Frontal cortex (tissue), 4 donors: ENCODE measurements at places on chromosomes 2 and 18. TPM values are rescaled to one million over a fixed set of nuclear protein-coding genes. Genes with fewer than 3 reads are reported as not detected.

- DNase-seq, result no peak
These were observed 384.2 kb downstream of the DSC3 start for GRCh38 chr18:30658306-30658705.

DNA sequence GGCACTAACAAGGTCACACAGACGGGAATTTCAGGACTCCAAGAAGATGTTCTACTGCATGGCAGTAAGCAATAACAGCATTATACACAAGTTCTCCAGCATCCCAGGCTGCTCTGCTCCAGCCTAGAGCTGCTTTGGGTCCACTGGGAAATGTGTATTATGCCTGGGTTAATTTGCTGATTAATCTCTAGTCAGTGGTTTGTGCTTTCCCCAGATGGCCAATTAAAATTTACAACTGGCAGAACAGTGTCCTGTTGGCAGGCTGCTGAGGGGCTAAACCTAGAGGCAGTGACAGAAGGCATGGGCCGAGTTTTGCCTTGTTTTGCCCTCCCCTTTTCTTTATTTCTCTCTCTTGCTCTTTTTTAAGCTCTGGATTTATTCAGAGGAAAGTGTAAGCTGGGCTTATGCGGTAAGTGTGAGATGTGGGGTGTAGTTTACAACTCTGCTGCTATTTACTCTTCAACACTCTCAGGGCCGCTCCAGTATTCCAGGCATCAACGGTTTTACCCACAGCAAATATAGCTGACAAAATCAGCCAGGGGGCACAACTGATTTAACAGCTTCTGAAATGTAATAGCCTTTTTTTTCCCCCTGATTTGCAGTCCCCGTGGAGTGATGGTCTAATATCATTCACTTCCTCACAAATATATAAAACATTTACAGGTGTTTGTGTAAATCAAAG, 348.0 kb downstream of the GPD2 start:
- no peak for DNase-seq

DNA sequence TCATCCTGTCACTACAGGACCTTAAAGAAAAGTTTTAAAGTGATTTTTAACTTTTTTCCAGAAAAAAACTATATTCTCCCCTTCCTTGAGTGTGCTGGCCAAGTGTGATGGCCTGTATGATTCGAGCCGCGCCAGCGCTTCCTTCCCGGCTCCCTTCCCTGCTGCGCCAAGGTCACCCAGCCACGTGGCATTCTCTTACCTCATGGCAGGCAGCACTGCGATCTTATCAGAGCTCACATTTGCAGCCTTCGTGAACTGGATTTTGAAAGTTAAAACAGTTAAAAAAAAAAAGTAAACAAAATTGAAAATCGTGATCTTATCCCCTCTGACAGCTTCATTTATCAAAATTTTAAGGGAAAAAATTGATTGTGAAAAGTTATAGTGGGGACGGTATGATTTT, 279.8 kb downstream of the PTGR3 start:
- DNase-seq, result no peak

- DNase-seq, result peak; percentile 26
These were observed 44.4 kb downstream of the ST8SIA5 start for GRCh38 chr18:46712406-46712805.

DNA sequence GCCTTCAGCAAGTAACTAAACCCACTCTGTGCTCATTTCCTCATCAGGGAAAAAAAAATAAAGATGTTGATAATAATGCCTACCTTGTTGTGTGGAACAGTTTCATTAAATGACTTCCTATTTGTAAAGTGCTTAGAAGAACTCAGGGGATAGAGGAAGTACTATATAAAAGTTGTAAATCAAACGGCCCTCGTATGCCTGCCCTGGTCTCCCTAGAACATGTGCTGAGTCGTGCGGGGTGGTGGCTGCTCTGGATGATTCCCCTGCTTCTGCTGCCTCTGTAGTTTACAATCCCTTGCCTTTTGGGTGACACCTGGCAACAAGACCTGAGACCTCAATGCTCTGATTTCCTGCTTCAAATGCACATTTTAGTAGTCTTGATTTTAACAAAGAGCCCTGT, 170.0 kb downstream of the CERS6 start:
- no peak for DNase-seq

LRRTM1 gene
- total RNA-seq, result 11.4 TPM

DNA sequence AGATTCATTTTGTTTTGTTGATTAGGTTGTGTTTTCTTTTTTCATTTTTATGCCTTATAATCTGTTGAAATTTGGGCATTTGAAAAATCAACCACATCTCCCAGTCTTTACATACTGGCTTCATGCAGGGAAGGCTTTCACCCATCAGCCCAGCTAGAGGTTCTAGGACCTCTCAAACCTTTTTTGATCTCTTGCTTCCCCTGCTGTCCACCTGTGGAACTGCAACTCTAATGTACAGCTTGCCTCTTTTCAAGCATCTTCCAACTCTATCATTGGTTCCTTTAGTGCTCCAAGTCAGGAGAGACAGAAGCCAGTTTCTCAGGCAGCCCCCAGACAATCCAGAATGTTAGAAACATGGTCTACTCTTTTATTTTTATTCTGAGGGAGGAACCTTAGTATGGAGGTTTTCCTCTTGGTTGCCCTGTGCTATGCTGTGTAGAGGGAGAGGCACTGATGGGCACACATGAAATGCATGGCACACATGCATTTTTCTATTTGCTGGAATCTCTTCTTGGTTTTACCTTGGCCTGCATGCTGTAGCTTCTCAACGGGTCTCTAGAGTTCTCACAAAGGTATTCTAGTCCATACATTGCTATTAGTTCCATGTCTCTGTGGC, 107.2 kb upstream of the L3MBTL4 start:
- DNase-seq, result no peak

GRCh38 chr18:63316612-63317555, 2.7 kb downstream of the BCL2 start:
- no peak for DNase-seq

- DNase-seq, result peak; percentile 35
These were observed 13.4 kb downstream of the NOP58 start for GRCh38 chr2:202278944-202279343.

SLC9A4 gene
- under 0.01 TPM for total RNA-seq

DNA sequence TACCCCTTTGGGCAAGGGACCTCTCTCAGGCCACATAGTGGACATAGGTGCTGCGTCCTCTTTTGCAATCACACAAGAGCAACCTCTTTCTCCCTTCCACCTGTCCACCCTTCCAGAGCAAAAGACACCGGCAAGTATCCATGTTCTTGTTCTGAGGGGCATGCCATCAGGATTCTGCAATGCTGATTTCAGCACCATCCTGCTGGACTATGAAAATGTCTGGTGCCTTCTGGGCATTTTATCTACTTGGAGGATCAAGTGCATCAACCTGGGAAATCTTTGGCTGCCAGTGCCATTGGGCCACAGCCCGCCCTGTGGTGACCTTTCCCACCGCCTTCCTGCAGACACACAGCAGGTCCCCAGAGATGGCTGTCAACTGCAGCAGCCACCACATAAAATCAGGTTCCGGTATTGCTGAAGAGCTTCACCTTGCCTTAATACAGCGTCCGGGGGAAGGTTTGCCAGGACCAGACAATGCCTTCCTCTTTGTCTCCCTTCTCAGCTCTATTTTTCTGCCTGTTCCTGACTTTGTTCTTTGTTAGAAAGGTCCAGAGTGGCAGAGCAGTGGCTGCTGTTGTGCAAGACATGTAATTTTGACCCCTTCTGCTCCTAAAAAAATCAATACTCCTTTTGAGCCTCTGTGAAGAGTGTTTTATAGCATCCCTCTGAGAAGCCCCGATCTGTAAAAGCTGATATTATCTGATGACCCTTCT, 18.5 kb upstream of the BOD1L2 start:
- no peak for DNase-seq

GRCh38 chr2:193549661-193550060, 1354.9 kb upstream of the TMEFF2 start:
- no peak for DNase-seq

GRCh38 chr2:25341011-25341727, 556 bp downstream of the DNMT3A start:
- DNase-seq, result peak; percentile 89

GRCh38 chr18:29726646-29727045, 1315.9 kb downstream of the DSC3 start:
- DNase-seq, result no peak

- DNase-seq, result no peak
These were observed 940.2 kb upstream of the ZEB2 start for GRCh38 chr2:145460112-145460511.

DNA sequence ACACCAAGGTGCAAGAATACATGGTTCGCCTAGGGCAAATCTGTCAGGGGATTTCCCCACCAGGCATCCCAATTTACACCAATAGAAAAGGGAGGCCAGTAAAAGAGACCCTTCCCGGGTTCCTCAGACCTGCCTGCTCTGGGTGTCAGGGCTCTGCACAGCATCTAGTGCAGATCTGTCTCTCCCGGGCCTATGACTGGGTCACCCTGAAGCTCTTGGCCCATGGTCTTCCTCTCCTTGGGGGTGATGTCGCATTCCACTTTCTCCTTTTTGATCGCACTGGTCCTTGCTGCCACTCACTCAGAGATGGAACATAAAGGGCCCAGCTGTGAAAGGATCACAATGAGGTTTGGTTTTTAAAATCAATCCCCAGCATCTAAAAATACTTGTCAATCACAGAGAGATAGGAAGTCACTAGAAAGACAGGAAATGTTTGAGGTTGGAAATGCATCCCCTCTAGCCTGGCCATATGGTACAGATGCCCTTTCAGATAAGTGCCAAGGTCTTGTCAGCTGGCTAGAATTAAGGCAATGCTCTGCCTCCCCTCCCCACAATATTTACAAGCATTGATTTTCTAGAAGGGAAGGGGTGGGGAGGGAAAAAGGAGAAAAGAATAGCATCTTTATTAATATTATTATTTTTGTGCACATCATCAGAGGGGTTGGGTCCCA, 34.9 kb upstream of the AFTPH start:
- no peak for DNase-seq

DNA sequence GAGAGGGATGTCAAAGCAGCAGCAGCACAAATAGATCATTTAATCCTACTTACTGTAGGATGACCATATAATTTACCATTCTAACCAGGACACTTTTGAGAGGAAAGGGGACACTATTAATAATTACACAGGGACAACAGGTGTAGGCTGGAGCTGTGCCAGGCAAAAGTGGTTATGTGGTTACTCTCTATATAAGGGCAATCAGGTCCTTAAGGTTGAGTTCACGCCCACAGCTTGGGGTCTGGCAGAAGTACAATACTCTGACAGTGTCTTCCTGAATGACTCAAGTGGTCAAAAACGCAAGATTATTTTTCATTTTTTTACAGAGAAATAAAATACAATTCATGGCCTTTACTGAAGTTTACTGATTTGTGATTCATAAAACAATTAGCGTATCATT, 2.8 kb downstream of the PREPL start:
- DNase-seq, result no peak

GRCh38 chr18:60413944-60414547, 41.5 kb upstream of the MC4R start:
- no peak for DNase-seq

- no peak for DNase-seq
These were observed 50.0 kb downstream of the PUM2 start for GRCh38 chr2:20300656-20301055.

CRYBA2 gene
- total RNA-seq, result not detected

NTSR2 gene
- total RNA-seq, result 0.82 TPM

NHEJ1 gene
- total RNA-seq, result 8.6 TPM

DNA sequence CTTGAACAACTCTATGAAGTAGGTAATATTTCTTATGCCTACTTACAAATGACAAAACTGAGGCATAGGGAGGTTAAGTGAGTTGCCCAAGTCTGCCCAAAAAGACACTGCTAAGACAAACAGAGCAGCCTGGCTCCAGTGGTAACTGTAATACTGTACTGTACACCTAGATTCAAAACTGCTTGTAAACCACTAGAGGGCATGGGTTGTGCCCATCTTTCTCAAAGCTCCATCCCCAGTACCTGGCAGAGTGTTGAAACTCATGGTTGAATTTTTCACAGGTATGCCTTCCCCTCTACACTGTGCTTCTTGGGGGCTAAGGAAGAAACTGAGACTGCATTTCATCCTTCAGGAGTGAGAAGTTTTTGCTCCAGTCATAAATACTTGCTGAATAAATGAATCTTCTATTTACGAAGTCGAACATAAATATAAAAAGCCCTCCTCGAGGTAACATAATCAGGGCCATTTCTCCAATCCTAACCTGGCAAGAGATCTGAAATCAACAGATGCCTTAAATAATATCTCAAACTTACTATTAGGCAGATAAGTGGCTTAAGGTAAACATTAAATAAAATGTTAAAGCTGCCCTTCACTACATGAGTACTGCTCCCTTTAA, 2.0 kb downstream of the PPP4R1 start:
- DNase-seq, result peak; percentile 23
